Fibroblast of skin of left quadriceps (primary cell): ENCODE measurements at places on chromosomes 7 and 10.

GRCh38 chr10:59303018-59303417, 59.3 kb downstream of the FAM13C start:
- DNase-seq = no peak

DNA sequence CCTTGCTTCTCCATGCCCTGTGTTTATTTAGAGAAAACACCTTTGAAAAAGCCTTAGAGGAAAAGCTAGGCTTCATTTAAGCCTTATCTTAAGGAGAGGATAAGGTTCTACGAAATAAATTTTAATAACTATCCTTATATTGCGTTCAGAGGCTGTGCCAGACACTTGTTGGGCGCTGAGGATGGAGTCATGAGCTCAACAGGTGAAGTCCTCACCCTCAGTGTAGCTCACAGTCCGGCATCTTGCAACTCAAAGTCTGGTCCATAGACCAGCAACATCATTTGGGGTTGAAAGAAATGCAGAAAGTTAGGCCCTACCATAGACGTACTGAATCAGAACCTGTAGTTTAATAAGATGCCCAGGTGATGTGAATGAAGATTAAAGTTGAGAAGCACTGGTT, 3.8 kb upstream of the STMP1 start:
- DNase-seq = no peak

- no peak for DNase-seq
These were observed 107.7 kb upstream of the MPP7 start for GRCh38 chr10:28410420-28411135.

DNA sequence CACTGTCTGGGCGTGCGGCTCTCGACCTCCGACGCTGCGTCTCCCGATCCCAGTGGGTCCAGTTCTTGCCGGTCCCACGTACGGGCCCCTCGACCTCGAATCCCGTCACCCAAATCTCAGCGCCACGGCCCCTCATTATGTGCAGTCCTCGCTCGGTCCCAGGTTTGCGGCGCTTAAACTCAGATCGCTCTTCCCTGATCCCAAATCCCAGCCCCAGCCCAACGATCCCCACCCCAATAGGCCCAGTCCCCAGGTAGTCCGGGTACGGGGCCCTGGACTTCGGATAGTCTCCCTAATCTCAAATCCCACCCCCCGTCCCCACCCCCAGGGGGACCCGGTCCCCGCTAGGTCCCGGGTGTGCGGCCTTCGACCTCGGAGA, 666 bp downstream of the HNRNPF start:
- DNase-seq = no peak

GRCh38 chr7:45601816-45602540, 27.8 kb downstream of the ADCY1 start:
- no peak for DNase-seq

DNA sequence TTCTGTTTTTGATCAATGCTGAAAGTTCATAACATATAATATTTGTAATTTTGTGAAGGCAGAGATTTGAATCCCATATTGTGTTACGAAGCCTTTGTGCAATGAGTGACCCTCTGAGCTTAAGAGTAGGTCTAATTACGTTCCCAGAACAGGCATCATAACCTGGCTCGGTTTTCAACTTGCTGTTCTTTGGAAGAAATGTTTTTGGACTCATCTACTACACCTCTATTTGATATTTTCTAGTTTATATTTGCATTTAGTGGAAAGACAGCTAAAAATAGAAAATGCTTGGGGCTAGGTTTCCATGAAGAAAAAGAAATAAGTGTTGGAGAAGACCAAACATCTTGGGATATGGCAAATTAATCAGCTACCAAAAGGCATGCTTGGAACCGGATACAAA, 234.8 kb downstream of the AGMO start:
- no peak for DNase-seq

DNA sequence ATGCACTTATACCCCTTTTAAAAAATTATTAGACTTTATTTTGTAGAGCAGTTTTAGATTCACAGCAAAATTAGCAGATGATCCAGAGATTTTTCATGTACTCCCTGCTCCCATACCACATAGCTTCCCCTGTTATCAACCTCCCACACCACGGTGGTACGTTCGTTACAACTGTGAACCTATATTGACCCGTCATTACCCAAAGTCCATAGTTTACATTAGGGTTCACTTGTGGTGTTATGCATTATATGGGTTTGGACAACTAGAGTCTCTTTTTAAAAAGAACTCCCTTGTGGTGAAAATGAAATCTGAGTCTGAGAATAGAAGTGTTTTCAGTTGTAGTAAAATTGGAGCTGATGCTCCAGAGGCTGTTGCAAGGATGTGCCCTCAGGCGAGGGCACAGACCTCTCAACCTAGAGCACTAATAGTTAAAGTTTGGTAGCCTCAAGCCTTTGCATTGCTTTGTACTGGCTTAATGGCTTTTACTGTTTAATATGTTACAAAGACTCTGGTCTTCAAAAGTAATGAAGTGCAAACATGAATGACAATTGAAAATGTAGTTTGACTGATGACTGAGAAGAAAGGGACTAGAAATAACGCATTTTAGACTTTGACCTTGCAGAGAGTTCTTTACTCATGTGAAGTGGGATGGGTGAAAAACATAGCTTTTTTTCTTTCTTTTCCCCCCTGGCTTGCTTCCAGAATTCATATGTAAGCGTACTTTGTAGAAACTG, 30.6 kb upstream of the CSTF2T start:
- no peak for DNase-seq

DNA sequence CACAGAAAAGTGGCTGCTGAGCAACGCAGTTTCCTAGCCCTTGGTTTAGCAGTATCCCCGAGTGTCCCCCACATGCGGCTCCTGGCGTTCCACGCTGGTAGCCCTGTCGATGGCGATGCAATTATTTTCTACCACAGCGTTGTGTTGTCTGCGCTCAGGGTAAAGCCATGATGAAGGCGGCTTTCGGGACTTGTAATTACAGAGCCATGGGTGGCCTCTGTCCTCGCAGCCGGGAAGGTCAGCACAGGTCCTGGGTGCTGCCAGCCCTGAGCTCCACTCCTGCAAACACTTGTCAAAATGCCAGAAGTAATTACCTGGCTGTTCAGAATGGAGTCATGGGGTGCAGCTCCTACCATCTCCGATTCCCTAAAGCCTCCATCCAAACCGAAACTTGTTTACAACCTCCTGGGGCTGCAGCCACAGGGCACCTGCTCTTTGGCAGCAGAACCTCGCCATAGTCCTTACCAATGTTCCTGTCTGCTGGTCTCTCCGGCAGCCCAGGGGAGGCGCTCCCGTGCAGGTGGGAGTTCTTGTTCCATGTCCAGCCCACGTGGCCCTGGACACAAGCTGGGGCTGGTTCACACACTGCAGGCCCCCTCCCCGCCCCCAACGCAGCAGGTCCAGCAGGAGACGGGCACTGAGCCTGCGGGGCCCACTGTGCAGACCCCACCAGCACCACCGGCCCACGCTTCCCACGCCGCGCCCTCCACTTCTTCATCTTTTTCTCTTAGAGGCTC, 512.6 kb downstream of the PTPRN2 start:
- no peak for DNase-seq

DNA sequence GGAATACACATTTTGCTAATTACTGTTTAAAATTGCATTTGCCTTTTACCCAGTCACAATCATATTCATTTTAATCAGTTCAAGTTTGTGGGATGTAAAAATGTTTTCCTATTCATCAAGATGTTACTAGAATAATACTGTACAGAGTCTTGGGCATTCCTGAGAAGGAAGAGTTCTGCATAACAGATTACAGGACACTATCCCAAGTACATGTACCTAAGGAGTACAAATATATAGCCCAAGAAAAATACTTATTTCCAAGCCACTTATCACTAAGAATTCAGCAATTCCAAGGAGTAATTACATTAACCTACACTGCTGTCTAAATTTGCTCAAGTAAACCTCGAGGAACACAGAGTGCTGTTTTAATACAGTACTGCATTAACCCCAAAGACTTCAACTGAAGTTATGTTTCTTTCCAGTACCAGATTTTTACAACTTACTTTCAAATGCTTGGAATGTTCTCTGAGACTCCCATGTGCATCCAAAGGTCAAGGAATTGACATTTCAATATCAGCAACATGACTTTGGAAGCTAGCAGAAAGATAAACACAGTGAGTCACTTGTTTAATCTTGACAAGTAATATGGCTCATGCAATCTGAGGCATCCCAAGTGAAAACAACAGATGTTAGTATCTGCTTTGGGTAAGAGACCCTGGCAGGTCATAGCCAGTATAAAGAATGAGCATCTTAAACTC, 125.4 kb upstream of the BET1 start:
- peak; percentile 91 for DNase-seq

- no peak for DNase-seq
These were observed 2.9 kb upstream of the NRAP start for GRCh38 chr10:113666682-113667252.

GRCh38 chr10:101682172-101682825, 12.7 kb downstream of the FBXW4 start:
- DNase-seq = no peak

DNA sequence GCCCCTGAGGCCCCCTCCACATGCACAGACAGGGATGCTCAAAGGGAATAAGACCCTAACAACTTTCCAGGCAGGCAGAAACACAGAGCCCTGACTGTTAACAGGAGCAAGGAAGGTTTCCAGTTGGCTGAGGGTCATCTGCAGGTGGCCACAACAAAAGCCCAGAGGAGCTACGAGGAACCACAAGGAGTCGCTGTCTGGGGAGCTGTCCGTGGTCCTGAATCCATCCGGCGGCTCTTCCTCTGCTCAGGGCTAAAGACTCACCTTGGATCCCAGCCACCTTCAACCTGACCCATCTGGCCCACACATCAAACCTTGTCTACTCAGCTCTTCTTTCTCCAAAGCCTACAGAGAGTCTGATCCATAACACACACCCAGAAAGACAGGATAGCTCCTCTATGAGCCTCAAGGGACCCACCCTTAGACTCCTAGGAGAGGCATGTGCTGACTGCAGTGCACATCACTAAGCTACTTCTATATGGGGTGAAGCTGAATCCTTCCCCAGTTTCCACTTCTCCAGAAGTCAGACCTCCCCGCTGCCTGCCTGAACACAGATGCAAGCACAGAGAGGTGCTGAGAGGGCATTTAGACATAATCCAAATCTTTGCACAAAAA, 104.0 kb downstream of the SLIT1 start:
- DNase-seq = peak; percentile 15

DNA sequence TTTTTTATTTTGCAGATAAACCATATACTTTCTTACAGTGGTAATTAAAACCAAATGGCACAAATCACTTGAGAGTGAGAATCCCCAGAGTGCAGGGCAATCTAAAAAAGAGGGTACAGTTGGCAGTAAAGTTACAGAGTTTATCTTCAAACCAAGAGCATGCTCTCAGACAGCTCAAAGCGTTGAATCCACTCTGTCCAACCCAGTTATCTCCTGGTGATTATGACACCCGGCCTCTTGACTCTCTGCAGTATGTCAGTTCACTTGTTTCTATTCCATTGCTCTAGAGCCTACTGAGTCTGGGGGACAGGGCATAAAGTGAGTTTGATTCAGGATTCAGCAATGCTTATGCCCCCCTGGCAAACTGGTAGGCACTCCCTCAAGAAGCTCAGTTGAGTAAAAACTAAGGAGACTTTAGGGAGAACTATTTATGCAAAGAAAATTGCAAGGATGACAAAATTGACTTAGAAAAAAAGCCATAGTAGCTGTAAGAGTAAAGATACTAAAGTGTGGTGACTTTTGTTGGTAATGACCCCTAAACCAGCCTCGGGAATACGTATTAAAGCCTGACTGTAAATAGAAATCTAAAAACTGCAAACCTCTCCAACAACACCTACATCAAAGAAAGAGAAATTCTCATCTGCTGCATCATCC, 55.5 kb downstream of the COL1A2 start:
- no peak for DNase-seq

GRCh38 chr10:112967200-112967599, 17.2 kb downstream of the TCF7L2 start:
- no peak for DNase-seq

GRCh38 chr7:11830582-11831155, 1.3 kb downstream of the THSD7A start:
- DNase-seq = no peak

DNA sequence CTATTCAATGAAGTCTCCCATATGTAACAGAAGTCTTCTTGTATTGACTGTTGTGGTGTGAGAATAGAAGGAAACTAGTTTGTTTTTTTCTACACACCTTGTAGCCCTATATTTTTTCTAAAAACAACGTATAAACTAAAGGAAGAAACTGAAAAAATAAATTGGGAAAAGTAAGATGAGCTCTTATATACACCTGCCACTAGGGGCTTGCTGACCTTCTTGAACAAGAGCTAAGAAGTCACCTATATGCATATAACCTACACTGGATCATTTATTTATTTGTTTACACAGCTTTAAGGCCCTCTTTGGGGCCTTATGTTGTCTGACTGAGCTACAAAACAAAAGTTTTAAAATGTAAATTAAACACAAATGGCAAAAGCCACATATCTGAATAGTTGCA, 383.0 kb downstream of the HPSE2 start:
- DNase-seq = no peak

DNA sequence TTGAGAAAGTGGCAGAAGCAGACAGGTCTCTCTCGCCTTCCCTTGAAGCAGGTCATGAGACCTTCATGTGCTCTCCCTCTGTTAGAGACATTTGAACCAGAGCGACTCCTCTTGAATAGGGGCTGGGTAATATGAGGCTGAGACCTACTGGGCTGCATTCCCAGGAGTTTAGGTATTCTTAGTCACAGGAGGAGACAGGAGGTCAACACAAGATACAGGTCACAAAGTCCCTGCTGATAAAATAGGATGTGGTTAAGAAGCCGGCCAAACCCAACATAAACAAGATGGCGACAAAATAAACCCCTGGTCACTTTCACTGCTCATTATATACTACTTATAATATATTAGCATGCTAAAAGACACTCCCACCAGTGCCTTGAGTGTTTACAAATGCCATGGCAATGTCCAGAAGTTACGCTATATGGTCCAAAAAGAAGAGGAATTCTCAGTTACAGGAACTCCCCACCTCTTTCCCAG, 43.5 kb upstream of the MSRB2 start:
- DNase-seq = no peak

- no peak for DNase-seq
These were observed 78.9 kb downstream of the MKI67 start for GRCh38 chr10:128047351-128047750.

DNA sequence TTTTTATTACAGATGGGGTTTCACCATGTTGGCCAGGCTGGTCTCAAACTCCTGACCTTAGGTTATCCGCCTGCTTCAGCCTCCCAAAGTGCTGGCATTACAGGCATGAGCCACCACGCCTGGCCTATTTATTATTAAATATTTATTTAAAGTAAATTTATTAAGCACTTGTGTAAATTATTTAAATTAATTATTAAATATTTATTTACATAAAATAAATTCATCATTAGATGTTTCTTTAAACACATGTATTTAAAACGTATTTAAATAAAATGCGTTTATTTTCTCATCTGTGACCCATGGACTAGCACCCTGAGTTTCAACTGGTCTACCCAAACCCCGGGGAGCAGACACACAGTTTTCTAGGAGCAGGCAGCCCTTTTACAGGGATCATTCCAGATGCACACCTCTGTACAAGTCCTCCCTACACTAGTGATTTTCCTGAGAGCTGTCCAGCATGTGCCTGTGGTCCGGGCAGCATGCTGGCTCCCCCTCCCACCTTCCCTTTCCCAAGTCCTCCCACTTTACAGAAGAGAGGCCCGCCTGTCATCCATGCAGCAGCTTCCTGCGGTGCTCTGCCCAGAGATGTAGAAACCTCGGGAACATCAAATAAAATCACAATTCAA, 89.2 kb upstream of the ATP6V0A4 start:
- DNase-seq = no peak
